ENCODE measurements at places on chromosomes 13 and 19. TPM values are rescaled to one million over a fixed set of nuclear protein-coding genes. Genes with fewer than 3 reads are reported as not detected.

DNA sequence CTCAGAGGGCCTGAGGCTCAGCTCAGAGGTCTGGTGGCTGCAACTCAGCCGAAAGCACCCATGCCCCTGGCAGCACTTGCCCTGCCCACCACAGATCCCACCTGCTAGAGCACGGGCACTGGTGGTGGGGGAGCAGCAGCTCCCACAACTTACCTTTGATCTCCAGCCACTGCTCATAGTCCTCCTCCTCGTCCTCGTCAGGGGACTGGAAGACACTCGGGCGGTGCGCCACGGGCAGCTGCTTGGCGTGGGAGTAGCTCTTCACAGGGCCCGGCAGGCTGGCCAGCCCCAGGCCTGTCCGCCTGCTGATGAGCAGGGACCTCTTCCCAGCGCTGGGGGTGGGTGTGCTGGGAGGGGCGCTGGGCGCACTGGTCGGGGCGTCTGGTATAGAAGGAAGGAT is 14.6 kb downstream of the SUGP1 start:
- no peak for DNase-seq

- DNase-seq, result no peak
Observed at GRCh38 chr19:10852098-10852800, 4.0 kb downstream of the C19orf38 start.

DNA sequence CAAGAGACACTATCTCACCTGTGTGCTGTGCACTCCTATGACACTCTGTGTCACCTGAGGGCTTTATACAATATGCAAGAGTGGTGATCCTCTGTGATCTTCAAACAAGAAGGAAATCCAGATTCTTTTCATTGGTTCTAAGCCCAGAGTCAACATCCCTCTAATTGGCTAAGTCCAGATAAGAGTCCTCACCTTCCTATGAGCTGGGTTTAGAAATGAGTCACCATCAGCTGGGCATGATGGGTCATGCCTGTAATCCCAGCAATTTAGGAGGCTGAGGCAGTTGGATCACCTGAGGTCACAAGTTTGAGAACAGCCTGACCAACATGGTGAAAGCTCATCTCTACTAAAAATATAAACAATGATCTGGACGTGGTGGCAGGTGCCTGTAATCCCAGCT is 144.4 kb downstream of the ZNF675 start:
- no peak for DNase-seq

The ZNF578 gene
- 1.4 TPM for total RNA-seq

DNA sequence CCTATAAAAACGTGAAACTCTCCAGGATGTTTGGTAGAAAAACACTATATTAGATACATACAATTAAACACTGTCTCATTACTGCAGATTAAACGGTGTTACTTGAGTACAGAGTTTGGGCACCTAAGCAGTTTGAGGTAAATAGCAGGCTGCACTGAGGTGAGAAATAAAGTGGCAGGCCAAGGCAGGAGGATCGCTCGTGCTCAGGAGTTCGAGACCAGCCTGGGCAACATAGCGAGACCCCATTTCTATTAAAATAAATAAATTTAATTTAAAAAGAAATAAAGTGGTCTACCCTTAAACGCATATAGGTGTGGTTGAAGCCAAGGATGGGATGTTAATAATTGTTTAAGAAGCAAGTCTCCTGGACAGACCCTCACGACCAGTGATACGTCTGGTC is 1.2 kb downstream of the PSPC1 start:
- DNase-seq, result no peak

The NCAN gene
- not detected for total RNA-seq

GRCh38 chr13:98476106-98476505 is 100.8 kb downstream of the STK24 start:
- no peak for DNase-seq

- DNase-seq, result no peak
Observed at GRCh38 chr13:27122036-27122435, 49.6 kb downstream of the USP12 start.

The OXGR1 gene
- 0.64 TPM for total RNA-seq
